NCI-H748 treated with DMSO at 0.1 percent for 48 hours (cell line): ENCODE measurements at places on chromosomes 13 and 19.

- no peak for DNase-seq
Observed at GRCh38 chr19:36604656-36605100, 435 bp upstream of the ZNF382 start.

- no peak for DNase-seq
Observed at GRCh38 chr19:55620410-55621204, 3.8 kb downstream of the ZNF784 start.

DNA sequence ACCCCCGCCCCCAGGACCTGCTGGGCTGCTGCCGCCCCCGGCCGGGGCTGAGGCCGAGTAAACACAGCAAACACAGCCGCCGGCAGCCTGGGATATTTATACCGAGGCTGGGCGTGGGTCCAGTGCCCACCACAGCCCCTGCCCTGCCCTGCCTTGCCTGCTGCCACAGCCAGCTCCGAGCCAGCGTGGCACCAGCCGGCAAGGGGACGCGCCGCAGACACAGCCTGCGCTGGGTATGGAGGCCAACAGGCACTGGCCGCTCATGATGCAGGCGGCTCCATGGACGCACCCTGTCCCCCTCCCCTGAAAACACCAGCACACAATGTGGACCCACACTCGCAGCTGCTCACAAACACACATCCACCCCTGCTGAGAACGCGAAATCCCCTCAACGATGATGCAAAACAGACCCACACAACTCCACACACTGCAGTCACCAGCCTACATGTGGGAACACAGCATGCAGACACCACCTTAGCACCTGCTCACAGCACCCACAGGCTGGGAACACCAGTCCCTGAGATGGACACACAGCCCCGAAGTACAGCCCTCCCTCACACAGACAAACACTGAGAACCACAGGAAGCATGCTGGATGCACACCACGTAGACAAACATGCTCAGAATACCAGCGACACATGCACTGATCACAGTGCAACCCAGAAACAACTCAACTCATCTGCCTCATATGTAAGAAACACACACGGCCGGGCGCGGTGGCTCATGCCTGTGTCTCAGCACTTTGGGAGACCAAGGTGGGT is 16.2 kb downstream of the CCDC97 start:
- no peak for DNase-seq

DNA sequence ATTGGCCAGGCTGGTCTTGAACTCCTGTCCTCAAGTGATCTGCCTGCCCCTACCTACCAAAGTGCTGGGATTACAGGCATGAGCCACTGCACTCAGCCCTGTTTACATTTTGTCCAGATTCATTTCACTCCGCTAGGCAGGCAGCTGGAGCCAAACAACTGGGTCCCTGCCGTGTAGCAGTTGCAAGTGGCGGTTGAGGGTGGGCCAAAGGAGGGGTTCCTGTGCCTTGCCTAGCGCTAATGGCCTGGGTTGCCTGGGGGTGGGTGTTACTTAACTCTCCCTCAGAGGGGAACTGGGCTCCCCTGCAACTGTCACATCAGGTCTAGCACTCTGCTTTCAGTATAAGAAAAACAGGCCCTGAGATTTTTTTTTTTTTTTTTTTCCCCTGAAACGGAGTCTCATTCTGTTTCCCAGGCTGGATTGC is 7.4 kb downstream of the ACP5 start:
- no peak for DNase-seq

- no peak for DNase-seq
Observed at GRCh38 chr13:49502954-49503353, 7.2 kb downstream of the PHF11 start.

- DNase-seq, result no peak
Observed at GRCh38 chr19:38144667-38145066, 79.4 kb downstream of the DPF1 start.

- DNase-seq, result no peak
Observed at GRCh38 chr13:112573710-112574109, 14.2 kb downstream of the TUBGCP3 start.
